CD8-positive, alpha-beta memory T cell (primary cell): ENCODE measurements at places on chromosomes 16 and 17.
A peak's percentile ranks its signal among the peaks of the same experiment; 100 is the strongest.

DNA sequence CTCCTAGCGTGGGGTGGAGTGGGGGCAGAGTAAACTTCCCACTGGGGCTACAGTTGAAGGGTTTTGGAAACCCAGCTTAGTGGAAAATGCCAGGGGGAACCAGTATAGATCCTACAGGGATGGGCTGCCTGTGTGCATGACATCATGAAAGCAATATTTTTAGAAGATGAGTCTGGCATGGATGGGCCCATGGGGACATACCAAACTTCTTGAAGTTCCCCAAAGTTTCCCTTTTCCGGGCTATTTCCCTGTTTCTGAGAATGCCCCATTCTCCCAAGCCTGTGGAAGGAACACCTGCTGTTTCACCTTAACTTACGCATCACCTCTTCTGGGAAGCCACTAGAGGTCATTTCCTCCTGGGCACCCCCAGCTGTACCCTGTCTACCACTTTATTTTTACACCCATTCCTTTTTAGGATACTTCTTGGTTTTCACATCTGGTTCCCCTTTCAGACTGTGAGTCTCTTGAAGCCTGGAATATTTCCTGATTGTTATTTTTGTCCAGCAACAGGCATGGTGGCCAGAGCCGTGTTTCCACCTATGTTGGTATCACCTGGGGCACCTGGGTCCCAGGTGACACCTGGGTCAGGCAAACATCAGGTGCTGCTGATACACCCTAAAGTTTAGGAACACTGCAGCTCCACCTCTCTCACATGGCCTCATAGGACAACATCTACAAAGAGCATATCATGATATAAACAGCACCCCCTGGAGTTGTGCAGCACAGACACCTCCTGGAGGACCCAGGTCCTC is 9.8 kb downstream of the SOCS3 start:
- DNase-seq, result no peak

GRCh38 chr16:79599837-79600637 is 500 bp downstream of the MAF start:
- DNase-seq, result peak; percentile 46

DNA sequence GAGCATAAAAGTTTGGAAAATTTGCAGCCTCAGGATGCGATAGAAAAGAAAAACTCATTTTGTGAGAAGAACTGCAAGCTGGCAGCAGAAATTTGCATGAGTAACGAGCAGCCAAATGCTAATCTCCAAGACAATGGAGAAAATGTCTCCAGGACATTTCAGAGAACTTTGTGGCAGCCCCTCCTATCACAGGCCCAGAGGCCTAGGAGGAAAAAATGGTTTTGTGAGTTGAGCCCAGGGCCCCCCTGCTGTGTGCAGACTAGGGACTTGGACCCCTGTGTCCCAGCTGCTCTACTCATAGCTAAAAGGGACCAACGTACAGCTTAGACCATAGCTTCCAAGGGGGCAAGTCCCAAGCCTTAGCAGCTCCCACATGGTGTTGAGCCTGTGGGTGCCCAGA is 34.3 kb downstream of the APPBP2 start:
- DNase-seq, result no peak

GRCh38 chr16:50742576-50743200 is 802 bp downstream of the CYLD start:
- peak; percentile 71 for DNase-seq

- DNase-seq, result no peak
Observed at GRCh38 chr17:45197108-45197507, 24.6 kb upstream of the FMNL1 start.

- DNase-seq, result no peak
Observed at GRCh38 chr16:81437865-81438264, 6.7 kb upstream of the CMIP start.

DNA sequence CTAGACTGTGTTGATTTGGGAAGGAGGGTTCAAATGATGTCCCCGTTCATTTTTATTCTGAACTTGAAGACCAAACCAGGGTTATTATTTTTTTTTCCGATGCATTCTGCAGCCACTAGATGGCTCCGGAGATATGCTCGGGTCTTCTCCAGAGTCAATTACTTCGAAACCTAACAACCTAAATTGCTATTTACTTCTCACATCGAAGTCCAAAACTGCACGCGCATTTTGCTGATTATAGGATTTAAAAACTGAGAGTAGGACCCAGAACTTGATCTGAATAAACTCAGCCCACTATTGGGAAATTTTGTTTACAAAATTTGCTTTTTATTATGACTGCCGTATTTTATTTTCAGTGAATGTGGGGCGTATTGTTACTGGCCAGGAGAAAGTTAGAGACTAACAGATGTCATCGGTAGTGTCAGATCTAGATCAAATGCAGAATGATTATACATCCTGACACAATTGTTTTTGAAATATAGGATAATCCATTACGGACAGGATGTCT is 263.8 kb downstream of the HS3ST3A1 start:
- DNase-seq, result peak; percentile 7

GRCh38 chr17:31997005-31997404 is 10.2 kb upstream of the LRRC37B start:
- no peak for DNase-seq

GRCh38 chr16:15942931-15943690 is 6.3 kb upstream of the ABCC1 start:
- no peak for DNase-seq

GRCh38 chr17:45852535-45853297 is 8.0 kb downstream of the SPPL2C start:
- peak; percentile 20 for DNase-seq

DNA sequence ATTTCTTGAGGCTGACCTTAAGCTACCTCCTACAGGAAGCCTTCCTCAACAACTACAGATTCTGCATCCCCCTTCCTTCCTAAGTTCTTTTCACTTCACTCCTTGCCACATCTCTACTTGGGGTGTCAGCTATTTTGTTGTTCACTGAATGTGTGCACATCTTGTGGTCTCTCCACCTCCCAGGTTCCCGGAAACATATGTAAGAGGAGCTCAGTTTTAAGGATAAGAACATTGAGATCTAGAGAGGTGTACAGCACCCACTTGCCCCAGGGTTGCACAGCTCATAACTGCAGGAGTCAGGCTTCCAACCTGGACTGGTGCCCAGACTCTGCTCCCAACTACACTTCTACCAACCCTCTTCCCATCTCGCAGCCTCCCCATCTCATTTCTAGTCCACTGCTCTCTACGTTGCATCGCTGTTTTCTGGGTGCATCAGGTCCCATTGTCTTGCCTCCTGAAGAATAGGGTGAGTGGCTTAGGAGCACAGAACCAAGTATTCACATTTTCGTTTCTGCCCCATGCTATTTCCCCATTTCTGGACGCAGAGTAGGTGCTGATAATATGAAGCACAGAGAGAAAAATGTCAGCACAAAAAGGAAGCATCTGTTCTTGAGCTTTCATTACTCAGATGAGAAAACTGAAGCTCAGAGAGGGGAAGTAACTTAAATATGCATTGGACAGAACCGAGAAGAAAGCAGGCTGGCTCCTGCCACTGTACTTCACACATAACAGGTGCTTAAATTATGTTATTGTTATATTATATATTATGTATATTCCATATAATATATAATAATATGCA is 292.0 kb upstream of the CCL2 start:
- no peak for DNase-seq

- DNase-seq, result no peak
Observed at GRCh38 chr16:31149332-31149731, 534 bp downstream of the PRSS36 start.

- DNase-seq, result no peak
Observed at GRCh38 chr16:23310217-23310616, 8.1 kb downstream of the SCNN1B start.

DNA sequence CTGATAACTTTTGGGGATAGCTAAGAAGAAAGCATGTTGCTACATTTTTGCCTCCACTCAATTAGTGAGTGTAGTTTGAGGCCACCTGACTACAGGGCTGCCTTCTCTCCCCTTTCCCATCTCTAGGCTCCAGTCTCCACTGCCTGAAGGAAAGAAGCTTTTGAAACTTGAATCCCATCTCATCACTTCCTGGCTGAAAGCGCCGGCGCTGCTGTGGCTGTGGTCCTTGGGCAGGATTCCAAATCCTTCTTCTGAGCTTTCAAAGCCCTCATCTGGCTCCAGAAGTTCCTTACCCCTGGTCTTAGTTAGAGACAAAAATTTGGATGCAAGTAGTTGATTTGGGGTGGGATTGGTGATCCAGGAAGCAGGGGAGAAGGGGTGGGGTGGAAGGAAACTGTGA is 119.4 kb downstream of the FOXL1 start:
- DNase-seq, result no peak

- no peak for DNase-seq
Observed at GRCh38 chr16:68644715-68645493, at the start of gene CDH3. Gene CDH3 (plus strand): TSS chr16:68645310. CDS start chr16:68645380, 70 bp downstream.

- no peak for DNase-seq
Observed at GRCh38 chr16:24198807-24199533, 57.2 kb upstream of the CACNG3 start.

DNA sequence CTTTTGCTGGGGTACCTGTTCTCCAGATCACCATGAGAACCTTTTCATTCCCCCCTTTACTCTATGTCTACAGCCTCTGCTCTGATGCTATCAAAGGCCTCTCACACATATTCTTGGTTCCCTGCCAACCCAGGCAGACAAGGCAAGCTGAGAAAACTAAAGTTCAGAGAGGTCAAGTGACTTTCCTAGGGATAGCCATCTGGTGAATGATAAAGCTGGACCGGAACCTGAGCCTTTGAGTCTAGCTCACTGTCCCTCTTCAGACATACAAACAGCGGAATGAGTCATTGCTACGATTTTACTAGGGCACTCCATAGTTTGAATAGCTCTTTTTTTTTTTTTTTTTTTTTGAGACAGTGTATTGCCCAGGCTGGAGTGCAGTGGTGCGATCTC is 73.3 kb downstream of the XYLT1 start:
- peak; percentile 4 for DNase-seq
